HFFc6 (cell line): ENCODE measurements at places on chromosomes 7 and 10. TPM values are rescaled to one million over a fixed set of nuclear protein-coding genes. Genes with fewer than 3 reads are reported as not detected.

Gene IMMP2L
- 10.3 to 11.8 TPM (median 10.6 TPM) in 3 replicates for total RNA-seq

Gene STARD3NL
- 45.4 to 51.3 TPM (median 50.3 TPM) in 3 replicates for total RNA-seq

Gene RBM20
- not detected in 3 replicates for total RNA-seq

Gene TMEM176B
- total RNA-seq = not detected in 3 replicates

Gene INPP5F
- total RNA-seq = 10.2 to 13.1 TPM (median 12.8 TPM) in 3 replicates

Gene NAT16
- total RNA-seq = not detected in 3 replicates

Gene AKR1C8
- total RNA-seq = not detected in 3 replicates

Gene NPFFR1
- total RNA-seq = not detected in 3 replicates

Gene NRCAM
- 0.41 to 0.51 TPM (median 0.42 TPM) in 3 replicates for total RNA-seq
